ENCODE measurements at places on chromosomes 6 and 20.

DNA sequence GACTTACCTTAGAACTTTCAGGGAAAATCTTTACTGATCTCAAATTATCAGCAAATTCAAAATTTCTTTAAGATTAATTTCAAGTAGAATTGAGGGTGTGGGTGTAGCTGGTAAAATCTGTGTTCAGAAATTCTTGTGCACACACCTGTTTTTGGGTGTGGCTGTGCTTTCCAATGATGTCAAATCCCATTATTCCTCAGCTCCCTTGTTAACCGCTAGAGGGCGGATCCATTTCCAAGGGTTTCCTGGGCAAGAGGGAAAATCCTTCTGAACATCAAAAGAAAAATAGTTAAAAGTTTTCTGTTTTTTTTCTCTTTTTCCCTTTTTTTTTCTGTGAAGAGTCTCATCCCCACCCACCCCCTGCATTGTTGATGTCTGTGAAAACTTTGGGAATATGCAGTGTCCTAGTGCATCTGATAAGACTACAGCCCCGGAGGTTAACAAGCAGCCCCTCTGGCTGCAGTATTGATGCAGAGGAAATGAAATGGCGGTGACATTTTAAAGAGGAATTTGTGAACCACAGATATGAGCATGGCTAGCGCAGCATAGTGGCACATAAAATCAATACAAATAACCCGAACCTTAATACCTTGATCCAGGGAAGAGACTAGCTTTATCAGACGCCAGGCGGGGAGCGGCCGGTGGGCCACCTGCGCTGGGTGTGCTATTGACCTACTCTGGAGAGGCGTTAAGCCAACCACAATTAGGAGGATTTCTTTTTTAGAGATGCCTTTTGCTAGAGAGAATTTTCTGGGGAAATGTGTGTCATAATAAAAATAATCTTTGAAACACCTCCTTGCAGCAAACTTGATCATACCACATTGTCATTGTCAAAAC is 130.9 kb downstream of the FOXA2 start:
- DNase-seq, result no peak

DNA sequence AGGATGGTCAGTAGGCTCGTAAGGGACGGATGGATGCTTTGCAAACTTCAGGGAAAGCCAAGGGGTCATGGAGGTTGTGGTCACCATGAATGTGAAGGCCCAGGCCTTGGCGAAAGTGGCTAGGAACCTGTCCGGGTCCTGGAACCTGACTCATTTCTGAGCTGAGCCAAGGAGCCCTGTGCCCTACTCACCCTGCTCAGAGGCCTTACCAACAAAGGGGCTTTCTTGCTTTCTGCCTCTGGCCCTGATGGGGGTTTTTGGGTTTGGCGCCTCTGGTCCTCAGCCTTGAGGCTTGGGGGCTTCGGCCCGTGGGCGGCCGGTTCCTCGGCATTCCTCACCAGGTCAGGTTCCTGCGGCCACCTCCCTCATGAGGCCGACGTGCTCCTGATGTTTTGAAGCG is 155.1 kb downstream of the DTNBP1 start:
- DNase-seq, result no peak

DNA sequence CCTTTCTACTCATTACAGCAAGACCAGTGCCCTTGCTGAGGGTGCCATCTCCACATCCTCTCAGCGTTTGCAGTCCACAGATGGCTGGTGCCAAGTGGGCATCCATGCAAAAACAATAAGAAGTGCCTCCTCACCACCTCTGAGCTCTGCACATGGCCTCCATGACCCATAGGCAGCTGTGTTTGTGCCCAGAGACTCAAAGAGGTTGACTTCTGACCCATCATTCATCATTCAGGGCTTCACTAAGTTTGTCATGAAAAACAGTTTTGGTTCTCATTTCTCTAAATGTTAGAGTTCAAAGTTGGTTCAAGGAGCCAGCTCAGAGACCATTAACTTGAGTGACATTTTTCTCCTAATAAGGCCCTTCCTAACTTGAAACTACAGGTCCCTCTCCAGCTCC is 512.6 kb upstream of the MAP3K7 start:
- no peak for DNase-seq

DNA sequence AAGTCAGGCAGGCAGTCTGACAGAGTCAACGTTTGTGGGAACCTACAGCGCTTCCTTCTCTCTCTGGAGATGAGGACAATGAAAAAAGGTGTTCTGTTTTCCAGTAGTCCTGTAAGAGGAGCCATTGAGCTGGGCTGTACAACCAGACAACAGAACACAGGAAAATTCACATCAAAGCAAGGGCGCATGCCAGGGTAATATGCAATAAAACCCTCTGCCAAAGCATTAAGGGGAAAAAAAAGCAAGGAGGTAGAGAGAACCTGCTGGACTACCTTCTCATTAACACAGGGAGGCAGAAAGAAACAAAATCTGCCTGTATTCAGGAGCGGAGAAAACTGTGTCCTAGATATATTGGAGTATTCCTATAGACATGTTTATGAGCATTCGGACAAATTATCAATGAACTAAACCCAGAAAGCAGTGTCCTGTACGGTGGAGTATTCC is 1.3 kb downstream of the RNF24 start:
- no peak for DNase-seq

DNA sequence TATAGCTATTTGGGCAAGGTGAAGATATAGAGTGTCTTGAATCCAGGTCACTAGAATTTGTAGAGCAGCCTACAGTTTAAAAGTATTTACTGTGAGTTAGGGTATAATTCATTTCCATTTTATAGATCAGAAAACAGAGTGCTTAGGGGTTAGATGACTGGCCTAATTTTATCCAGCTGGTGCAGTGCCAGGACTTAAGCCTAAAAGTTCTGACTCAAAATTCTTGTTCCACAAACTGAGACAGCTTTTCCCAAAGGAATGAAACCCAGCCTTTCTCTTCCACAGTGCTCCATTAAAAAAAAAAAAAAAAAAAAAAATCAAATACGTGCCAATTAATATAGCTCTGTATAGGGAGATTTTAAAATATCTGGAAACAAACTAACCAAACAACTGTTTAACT is 441.0 kb upstream of the MARCKS start:
- DNase-seq, result no peak

DNA sequence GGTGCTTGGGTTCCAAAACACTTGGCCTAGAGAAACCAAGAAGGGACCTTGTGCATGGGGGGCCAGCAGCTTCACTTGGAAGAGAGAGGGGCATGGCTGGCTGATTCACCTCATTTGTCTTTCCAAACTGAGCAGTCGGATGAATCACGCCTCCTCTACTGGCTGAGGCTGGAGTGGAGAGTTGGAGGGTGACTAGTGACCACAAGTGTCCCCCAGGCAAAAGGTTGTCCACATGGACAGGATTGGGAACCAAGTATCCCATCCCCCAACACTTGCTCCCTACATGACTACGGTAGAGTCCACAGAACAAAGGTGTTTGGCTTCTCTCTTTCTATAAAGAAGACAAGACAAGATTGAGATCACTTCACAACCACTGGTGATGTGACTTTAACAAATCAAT is 875.6 kb downstream of the QKI start:
- no peak for DNase-seq

DNA sequence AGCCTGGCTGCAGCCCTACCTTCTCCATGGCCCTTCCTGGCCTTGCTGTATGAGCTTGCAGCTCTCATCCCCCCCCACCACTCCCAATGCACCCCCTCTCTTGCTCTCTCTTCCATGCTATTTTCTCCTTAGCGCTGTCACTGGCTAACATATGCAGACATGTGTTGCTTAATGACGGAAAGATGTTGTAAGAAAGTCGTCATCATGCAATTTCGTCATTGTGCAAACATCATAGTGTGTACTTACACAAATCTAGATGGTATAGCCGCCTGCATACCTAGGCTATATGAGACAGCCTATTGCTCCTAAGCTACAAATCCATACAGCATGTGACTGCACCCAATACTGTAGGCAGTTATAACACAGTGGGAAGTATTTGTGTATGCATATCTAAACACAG is 27.0 kb downstream of the ANGPT4 start:
- DNase-seq, result no peak

DNA sequence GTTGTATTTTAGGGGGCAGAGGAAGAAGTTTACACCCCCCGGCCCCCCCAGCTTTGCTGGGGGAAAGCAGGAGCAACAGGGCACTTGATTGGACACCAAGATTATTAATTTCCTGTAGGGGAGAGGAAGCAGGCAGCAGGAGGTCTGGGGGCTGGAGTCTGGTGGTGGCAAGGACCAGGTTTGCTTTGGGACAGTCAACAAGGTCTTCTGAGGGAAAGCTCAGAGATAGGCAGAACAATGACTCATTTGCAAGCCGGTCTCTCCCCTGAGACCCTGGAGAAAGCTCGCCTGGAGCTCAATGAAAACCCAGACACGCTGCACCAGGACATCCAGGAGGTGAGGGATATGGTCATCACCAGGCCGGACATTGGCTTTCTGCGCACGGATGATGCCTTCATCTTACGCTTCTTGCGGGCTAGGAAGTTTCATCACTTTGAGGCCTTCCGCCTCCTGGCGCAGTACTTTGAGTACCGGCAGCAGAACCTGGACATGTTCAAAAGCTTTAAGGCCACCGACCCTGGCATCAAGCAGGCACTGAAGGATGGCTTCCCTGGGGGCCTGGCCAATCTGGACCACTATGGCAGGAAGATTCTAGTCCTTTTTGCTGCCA is 1.6 kb downstream of the CLVS2 start:
- no peak for DNase-seq

- no peak for DNase-seq
Observed at GRCh38 chr20:3420211-3420707, 12.8 kb upstream of the DNAAF9 start.

Measured in activated T-helper 1 cell treated with Interleukin-2 at 50 U/mL for 16 hours (primary cell).